ENCODE measurements at places on chromosomes 12 and 14. TPM values are rescaled to one million over a fixed set of nuclear protein-coding genes. Genes with fewer than 3 reads are reported as not detected.

The SCN8A gene
- total RNA-seq, result 5.0 TPM

DNA sequence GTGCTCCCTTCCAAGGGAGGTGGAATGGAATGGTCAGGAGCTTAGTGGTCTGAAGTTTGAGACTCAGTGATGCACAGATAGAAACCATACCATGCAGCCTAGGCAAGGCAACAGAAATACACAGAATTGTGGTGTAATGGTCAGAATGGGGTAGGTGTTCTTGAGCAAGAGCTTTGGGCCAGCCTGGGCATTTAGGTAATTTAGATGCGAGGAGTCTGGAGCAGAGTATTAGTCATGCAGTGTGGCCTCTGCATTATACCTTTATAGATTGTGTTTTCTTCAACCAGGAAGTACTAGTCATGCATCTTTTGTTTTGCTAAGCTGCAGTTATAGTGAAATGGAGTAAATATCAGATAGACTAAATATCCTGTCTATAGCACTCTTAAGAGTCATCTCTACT is 118.3 kb downstream of the DAAM1 start:
- H3K4me3 ChIP-seq, result no peak overlapping the region
- H3K27me3 ChIP-seq, result no peaks in the 10 kb centered on the region
- DNase-seq, result no peak
- H3K4me1 ChIP-seq, result peaks cover 12% of the 10 kb centered on the region
- H3K27ac ChIP-seq, result no peak overlapping the region
- no peaks in the 10 kb centered on the region for H3K36me3 ChIP-seq

The CFAP251 gene
- 0.80 TPM for total RNA-seq

GRCh38 chr12:76919383-76920171 is 40.8 kb upstream of the CSRP2 start:
- H3K36me3 ChIP-seq, result no peaks in the 10 kb centered on the region
- no peak overlapping the region for H3K4me3 ChIP-seq
- no peak for DNase-seq
- H3K27ac ChIP-seq, result no peak overlapping the region
- H3K27me3 ChIP-seq, result peaks cover 1% of the 10 kb centered on the region

DNA sequence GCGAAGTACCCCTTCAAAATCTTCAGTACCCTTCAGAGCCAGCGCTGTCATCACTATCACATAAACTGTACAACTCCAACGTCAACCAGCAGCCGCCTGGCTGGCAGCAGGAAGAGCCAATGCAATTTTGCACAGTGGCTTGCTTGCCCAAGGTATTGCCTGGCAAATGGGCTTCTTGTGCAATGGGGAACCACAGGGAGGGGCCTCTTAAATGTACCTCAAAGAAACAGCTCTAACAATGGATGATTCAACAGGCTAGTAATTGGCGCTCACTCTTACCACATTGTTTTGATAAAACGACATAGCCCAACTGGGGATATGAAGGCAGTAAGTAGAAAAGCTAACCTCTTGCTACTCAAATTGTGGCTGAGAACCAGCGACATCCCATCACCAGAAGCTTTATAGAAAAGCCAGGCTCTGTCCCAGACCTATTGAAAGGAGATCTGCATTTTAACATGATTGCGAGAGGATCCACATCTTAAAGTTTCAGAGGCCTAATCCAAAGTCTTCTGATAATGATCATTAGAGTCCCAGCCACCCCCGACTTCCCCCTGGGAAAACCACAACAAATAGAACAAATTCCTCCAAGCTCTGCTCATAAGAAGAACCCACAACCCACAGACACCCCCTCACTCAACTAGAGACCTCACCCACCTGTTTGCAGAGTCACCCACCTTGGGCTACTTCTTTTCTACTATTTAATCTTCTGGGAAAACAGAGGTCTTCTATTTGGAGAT is 125.3 kb upstream of the HIF1A start:
- DNase-seq, result no peak
- peaks cover 5% of the 10 kb centered on the region for H3K36me3 ChIP-seq
- no peak overlapping the region for H3K4me3 ChIP-seq
- peaks cover 30% of the 10 kb centered on the region for H3K4me1 ChIP-seq
- H3K27me3 ChIP-seq, result peaks cover 6% of the 10 kb centered on the region

- DNase-seq, result no peak
- H3K27me3 ChIP-seq, result peaks cover 4% of the 10 kb centered on the region
- no peak overlapping the region for H3K4me3 ChIP-seq
- H3K36me3 ChIP-seq, result no peaks in the 10 kb centered on the region
Measured at GRCh38 chr14:105468621-105469241, 5.9 kb upstream of the CRIP2 start.

- no peak for DNase-seq
- H3K27me3 ChIP-seq, result no peaks in the 10 kb centered on the region
- peaks cover 30% of the 10 kb centered on the region for H3K36me3 ChIP-seq
- H3K4me1 ChIP-seq, result peaks cover 6% of the 10 kb centered on the region
- H3K4me3 ChIP-seq, result peak overlapping the region; percentile 43
- H3K27ac ChIP-seq, result no peak overlapping the region
Measured at GRCh38 chr14:81276073-81277069, 55.6 kb upstream of the GTF2A1 start.
